ENCODE measurements at places on chromosomes 2 and 18.

- DNase-seq: no peak
Measured at GRCh38 chr2:61705625-61706024, 148.2 kb downstream of the FAM161A start.

DNA sequence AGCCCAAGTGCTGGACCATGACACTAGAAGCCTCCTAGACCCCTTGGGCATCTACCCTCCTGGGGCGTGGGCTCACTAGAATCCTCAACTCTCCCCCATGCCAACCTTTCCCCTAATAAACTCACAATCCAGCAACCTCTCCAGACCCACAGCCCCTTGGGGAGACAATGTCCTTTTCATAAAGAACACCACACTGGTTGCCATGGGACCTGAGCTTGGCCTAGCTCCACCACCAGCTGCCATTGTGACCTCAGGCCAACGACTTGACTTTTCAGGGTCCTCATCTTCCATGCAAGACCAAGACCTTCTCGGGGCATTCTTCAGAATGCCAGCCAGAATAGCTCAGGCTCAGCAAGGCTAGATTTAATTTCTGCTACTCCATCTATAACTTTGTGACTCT, 128.1 kb upstream of the NPAS2 start:
- no peak for DNase-seq

- no peak for DNase-seq
Measured at GRCh38 chr18:53553030-53553429, 671.4 kb downstream of the MBD2 start.

GRCh38 chr2:200614249-200614648, 28.4 kb downstream of the AOX1 start:
- DNase-seq: no peak

GRCh38 chr18:59853380-59853779, 46.4 kb upstream of the PMAIP1 start:
- DNase-seq: no peak
